ENCODE measurements at places on chromosomes 6 and 20.

- no peak for DNase-seq
Measured at GRCh38 chr20:2889797-2890196, 16.5 kb downstream of the PTPRA start.

GRCh38 chr6:45541934-45542333, 164.2 kb upstream of the SUPT3H start:
- DNase-seq, result no peak

- DNase-seq, result no peak
Measured at GRCh38 chr6:3870528-3870925, 21.4 kb downstream of the FAM50B start.

- DNase-seq, result no peak
Measured at GRCh38 chr20:40663991-40664880, 24.8 kb downstream of the MAFB start.

Measured in NCI-H2029 (cell line).